ENCODE measurements at places on chromosomes 3 and 15.

- no peak for DNase-seq
Measured at GRCh38 chr3:160919942-160920341, 163.9 kb downstream of the PPM1L start.

GRCh38 chr15:40103864-40104271 is 4.8 kb downstream of the BMF start:
- DNase-seq, result no peak

GRCh38 chr3:113914646-113915045 is 33.2 kb upstream of the ZDHHC23 start:
- DNase-seq, result no peak

- no peak for DNase-seq
Measured at GRCh38 chr15:26661107-26661506, 111.8 kb downstream of the GABRB3 start.

DNA sequence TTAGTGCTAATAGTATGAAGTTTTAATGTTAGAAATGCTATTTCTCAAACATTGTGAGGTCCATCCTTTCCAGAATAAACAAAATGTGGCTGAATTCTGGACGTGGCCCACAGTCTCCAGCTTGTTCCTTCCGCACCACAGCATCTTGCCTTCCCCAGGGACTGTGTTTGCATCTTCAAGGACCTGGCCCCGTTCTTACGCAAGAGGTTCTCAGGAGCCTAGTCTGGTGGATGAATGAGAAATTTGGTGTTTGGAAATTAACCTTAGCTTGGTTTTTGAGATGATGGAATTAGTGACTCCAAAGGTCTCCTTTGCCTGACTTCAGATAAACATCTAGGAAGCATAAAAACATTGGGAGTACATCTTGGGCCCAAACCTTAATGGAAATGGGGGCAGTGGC is 18.1 kb downstream of the SYNPR start:
- DNase-seq, result no peak

DNA sequence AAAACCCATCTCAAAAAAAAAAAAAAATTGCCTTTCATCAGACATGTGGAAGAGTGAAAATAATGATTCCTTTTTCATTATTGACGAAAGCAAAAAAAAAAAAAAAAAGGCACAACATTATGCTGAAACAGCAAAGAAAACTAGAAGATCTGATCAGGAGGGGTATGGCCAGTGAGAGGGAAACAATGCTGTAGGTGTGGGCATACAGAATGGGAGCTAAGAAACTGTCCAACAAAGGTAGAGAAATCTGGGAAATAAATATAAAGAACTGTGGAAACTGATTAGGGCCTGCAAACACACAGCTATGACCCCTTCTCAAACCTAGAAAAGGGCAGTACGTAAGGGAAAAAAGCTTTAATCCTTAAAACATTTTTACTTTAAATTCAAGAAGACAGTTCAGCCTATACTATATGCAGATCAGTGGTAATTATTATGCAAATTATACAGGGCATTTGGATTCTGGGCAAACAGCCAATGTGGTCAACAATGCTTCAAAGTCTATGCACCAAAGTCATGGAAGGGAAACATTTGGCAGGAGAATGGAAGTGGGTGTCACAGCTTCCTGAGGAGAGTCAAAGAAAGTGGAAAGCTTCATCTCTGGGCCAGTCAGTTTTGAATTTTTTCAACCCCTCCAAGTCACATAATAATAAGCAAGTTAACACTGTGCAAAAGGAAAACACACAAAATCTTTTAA is 68.3 kb upstream of the SLC12A8 start:
- no peak for DNase-seq

GRCh38 chr3:58532794-58533220 is 4.2 kb downstream of the ACOX2 start:
- peak; percentile 67 for DNase-seq

- no peak for DNase-seq
Measured at GRCh38 chr3:30492322-30493192, 113.8 kb upstream of the TGFBR2 start.

GRCh38 chr3:15112011-15112410 is 13.1 kb upstream of the RBSN start:
- DNase-seq, result no peak

GRCh38 chr3:101898752-101899169 is 49.4 kb downstream of the NFKBIZ start:
- no peak for DNase-seq

DNA sequence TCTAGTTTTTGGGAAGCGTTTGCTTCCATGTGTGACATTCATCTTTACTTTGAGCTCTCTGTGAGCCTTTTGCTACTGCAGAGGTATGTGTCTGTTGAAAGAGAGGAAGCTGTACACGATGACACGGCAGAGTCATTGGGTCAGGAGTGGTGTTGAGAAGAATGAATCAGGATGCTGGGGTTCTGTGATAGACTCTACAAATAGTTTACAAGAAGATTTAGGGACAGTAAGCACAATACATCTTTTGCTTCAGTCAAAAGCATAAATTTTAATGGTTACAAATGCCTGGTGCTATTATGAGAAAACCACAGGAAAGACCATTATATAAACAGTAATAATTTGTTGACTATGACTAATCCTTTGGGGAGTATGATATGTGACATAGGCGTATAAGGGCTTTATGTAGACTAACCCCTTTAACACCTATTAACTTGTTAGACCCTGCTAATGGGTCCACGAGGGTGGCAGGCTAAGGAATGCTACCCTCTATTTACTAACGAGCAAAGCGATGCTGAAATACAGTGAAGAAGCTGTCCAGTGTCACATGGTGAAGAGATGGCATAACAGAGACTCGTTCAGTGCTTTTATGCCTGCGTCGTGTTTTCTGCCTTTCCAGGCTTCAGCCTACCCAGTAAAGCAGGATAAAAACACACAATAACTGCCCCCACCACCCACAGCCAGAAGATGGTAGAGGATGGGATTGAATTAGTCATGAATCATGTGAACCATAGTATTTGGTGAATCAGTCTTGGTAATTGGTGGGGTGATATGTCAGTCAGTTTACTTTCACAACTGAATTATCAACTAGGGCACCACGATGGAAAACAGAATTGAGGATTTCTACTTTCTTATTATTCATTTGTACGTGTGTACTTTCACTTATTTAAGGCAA is 118.8 kb downstream of the LPP start:
- DNase-seq, result no peak

DNA sequence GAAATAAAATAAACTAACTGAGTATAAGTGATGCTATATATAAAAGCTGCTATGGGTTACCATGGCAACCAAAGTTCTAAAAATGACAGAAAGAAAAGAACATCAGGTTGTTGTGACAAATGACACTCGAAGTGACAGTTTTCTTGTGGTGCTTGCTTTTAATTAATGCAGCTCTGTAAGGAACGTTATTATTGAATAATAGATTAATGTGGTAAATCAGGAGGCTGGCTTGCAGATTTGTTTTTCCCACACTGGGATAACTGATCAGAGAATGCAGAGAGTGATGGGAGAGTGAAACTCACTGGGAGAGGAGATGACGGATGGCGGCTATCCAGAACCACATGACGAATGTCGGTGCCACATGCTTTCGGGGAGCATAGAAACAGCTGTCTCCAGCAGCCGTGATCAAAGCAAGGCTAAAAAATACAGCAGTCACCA is 207.0 kb upstream of the ATP10A start:
- no peak for DNase-seq

DNA sequence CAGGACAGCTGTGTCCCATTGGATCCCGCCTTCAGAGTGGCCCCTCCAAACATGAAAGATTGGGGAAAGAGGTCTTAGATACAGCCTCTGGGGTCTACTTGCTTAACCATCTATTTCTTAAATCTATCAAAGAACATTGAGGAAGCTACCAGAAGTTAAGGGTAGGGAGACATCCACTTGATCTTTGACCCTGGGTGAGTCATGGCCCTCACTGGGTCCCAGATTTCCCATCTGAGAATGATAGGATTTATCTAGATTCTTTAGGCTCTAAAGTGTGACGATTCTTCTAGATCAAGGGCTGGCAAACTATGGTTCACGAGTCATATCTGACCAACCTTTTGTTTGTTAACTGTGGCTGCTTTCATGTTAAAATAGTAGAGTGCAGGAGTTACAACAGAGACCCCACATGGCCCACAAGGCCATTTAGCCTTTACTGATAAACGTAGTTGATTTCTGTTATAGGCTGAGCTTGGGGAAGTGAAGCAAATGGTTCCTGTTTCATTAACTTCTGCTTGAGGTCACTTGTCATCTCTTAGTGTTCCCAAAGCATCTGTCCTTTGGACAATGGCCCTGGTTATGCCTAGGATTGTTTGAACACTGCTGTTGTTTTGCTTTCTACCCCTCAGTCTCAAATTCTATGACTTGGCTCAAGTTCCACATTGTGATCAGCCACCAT is 8.0 kb downstream of the MUC13 start:
- no peak for DNase-seq

- no peak for DNase-seq
Measured at GRCh38 chr3:20326541-20326940, 140.5 kb upstream of the SGO1 start.

- no peak for DNase-seq
Measured at GRCh38 chr15:53739651-53740050, 19.8 kb downstream of the WDR72 start.

DNA sequence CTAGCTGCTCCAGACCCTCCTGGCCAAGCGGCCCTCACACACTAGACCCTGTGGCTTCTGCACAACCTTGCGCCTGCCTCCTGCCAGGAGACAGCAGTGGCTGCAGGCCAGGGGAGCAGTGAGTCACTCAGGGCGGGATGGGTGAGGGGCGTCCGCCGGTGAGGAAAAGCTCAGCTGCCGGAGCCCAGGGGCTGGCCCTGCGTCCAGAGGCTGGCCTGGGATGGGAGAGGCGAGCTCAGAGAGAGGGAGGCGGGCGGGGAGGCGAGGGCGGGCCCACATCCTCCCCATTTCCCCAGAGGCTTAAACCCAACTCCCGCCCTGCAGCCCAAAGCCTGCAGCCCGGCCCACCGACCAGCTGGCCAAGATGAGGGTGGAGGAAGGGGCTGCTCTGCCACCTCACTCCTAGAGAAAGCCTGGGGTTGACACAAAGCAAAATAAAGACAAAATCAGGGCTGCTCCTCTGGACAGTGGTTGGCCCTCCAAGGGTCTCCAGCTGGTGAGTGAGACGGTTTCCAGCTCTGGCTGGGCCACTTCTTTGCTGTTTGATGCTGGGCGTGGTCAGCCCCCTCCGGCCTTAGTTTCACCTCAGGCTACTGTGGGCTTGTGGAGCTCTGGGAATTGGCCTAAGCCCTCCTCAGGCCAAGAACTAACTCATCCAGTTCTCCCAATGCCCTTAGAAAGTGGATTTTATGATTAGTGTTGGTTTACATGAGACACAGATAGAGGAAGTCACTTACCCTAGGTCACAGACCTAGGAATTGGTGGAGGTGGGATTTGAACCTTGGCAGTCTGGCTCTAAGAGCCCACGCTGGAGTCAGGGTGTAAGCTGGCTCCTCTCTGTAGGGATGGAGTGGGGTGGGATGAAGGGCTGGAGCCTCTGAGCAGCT is 50.6 kb downstream of the IQSEC1 start:
- DNase-seq, result no peak

DNA sequence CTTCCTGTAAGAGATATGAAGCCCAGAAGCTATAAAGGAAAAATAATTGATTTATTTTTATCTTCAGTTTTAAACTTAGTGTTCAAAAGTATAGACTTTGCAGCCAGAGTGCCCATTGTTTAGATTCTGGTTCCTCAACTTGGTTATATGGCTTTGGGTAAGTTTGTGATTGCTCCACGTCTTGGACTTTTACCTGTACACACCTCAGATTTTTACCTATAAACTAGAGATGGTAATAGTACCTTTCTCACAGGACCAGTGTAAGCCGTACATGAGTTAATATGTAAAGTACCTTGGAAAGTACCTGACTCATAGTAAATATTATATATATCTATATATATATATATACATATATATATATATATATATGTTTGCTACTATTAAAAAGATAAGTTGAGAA is 283.8 kb downstream of the RAP2B start:
- DNase-seq, result no peak

GRCh38 chr3:183486472-183486871 is 58.1 kb upstream of the MCF2L2 start:
- DNase-seq, result no peak

DNA sequence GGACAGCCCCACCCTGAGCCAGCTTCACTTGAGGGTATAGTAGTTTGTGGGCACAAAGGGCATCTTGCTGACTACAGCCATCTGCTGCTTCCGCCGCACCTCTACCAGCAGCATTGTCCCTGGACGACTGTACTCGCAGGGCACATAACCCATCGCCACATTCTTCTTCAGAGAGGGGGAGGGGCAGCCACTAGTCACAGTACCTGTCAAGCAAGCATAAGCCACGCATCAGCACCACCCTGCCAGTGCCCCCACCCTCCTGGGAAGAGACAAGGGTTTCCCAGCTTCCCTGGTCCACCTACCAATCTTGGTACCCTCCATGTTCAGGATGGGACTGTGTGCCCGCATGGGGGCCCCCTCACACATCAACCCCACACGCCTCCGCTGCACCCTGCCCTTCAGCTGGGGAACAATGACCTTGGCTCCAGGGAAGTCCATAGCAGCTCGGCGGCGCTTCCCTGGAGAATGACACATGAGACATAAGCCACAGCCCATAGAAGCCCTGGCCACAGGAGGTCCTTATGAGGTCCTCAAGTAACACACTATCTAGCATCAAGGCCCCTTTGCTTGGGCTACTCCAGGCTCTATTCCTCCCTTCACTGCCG is 4.7 kb downstream of the AMT start:
- DNase-seq, result no peak

DNA sequence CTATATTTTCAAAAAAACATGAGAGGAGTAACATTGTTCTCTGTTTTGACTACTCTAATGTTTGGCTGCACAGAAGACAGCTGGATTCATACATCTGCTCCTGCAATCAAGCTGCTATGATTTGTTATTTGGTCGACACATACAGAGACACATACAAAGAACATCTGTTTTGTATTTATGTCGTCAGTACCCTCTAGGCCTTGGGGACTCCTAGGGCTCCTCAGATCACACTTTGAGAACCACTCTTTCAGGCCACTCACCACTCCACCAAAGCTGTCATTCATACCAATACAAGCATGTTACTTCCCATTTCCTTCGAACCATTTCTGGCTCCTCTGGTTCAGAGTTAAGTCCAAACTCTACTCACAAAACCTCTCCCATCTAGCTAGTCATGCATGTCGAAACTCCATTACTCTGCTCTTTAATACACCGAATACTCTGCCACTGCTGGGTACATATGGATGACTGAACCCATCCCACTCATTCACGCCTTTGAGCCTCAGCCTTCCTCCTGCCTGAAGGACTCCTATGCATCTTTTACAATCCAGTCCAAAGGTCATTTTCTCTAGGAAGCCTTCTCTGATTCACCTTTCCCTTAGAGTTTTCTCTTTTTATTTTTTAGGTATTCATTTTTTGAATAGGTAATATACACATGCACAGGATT is 102.9 kb upstream of the ARHGEF3 start:
- no peak for DNase-seq

GRCh38 chr3:169660709-169661360 is 2.7 kb downstream of the MECOM start:
- no peak for DNase-seq

Data from activated gamma-delta T cell treated with anti-CD3 and anti-CD28 coated beads, Interleukin-2, amount 50 U/mL, for 16 hours (primary cell).